Vein endothelial cell (primary cell): ENCODE measurements at places on chromosomes 7 and 10. TPM values are rescaled to one million over a fixed set of nuclear protein-coding genes. Genes with fewer than 3 reads are reported as not detected.

ANKRD16 gene
- 7.4 and 9.5 TPM in 2 replicates for total RNA-seq

SPDYE8 gene
- not detected in 2 replicates for total RNA-seq

RBP4 gene
- total RNA-seq, result not detected in 2 replicates

BAIAP2L1 gene
- total RNA-seq, result 0.76 and 0.98 TPM in 2 replicates

SLC39A12 gene
- total RNA-seq, result not detected in 2 replicates

TSPAN13 gene
- total RNA-seq, result 29.7 and 37.9 TPM in 2 replicates

NAT16 gene
- total RNA-seq, result not detected in 2 replicates

CALHM1 gene
- not detected in 2 replicates for total RNA-seq

RNLS gene
- 2.6 and 5.5 TPM in 2 replicates for total RNA-seq

GSDME gene
- total RNA-seq, result 13.1 and 17.1 TPM in 2 replicates

COBL gene
- total RNA-seq, result not detected in 2 replicates
